ENCODE measurements at places on chromosomes 1 and 21. TPM values are rescaled to one million over a fixed set of nuclear protein-coding genes. Genes with fewer than 3 reads are reported as not detected.

Gene GBP6
- not detected for total RNA-seq

DNA sequence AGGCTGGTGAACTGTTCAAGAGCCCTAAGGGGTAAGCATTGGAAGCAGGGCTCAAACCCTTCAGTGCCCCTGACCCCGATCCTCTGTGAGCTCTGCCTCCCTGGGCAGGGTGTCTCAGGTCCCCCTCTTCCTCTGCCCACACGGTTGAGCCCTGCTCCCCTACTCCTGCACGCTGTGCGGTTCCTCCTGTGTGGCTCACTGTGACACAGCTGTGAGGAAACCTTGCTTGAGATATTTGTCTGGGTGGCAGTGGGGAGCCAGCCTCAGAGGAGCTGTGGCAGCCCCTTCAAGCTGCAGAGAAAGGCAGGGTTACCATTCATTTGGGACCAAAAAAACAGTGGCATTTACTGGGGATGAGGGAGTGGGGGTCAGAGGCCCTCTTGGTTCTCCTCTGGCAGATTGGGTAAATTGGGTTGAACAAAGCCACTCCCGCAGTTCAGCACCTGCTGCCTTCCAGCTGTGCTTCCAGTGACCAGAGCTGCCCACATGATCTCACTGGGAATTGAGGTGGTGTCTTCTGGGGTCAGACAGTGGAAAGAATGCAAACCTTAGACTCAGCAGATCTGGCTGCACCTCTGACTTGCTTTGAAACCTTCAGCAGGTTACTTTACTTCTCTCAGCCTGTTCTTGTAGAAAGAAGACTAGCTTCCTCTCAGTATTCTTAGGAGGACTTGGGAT, 60.6 kb upstream of the CD1D start:
- no peak for DNase-seq

- DNase-seq: no peak
Measured at GRCh38 chr1:56574794-56575193, 4.6 kb downstream of the PLPP3 start.

DNA sequence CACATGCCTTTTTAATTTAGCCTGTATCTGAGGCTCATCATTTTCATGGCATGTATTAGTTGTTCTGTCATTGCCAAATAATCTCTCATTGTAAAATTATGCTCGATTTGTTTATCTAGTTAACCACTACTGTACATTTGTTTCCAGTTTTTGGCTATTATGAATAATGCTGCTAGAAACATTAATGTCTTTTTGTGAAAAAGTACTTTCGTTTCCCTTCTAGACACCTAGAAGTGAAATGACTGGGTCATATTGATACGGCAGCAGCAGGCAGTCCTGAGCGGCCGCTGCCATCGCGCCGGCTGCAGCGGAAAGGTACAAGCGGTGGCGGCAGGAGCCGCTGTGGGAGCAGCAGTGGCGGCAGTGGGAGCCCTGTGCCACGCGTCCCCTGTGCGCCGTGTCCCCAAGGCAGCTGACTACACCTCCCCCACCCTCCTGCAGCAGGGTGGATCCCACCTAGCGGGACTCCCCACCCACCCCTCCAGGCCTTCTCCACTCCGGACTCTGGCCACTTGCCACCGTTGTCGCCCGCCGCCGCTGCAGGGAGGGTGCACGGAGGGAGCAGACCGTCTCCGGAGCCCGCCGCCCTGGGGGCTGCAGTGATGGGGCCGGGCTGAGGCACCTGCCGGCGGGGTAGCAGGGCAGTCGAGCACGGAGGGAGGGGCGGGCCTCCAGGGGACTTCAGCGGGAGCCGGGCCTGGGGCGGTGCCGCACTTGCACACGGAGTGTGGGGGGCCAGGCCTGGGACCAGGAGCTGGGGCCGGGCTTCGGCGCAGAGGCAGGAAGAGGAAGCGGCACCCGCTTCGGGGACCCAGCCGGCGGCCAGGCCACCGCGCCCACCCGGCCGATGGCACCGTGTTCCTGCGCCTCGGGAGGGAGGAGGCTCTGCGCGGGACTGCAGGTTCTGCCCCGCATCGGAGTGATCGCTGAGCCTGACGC, 66.8 kb upstream of the RGS7 start:
- peak; percentile 11 for DNase-seq

DNA sequence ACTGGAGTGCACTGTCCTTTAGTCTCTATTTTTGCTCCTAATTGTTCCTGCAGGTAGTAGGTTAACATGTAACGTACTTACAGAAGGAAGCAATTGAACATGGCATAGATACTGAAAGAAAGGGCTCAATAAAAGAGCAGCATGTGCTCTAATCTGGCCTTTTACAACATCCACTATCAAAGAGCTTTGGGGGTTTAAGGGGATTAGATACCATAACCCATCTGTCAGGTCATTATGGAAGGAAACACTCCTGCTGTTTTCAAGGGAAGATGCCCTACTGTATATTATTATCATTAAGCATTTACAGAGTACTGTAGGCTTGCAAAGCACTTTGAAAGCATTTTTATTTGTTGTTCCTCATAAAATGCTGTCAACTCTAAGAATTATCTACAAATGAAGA, 152.8 kb downstream of the TTLL7 start:
- no peak for DNase-seq

Gene DIRAS3
- 8.7 TPM for total RNA-seq

DNA sequence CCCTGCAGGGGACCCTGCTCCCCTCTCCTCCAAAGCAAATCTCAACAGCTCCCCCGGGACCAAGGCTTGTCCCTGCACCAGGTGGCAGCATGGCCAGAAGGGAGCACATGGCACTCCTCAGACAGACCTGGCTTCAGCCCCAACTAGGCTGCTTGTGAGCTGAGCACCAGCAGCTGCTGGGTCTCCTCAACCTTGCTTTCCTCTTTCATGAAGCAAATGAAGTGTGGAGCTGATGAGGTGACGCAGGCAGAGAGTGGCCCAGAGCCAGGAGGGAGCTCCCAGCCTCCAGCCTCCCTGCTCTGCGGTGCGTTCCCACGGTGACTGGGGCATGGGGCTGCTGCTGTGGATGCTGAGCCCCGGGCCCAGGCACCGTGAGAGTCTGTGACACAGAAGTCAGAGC, 34.0 kb downstream of the MEGF6 start:
- no peak for DNase-seq

DNA sequence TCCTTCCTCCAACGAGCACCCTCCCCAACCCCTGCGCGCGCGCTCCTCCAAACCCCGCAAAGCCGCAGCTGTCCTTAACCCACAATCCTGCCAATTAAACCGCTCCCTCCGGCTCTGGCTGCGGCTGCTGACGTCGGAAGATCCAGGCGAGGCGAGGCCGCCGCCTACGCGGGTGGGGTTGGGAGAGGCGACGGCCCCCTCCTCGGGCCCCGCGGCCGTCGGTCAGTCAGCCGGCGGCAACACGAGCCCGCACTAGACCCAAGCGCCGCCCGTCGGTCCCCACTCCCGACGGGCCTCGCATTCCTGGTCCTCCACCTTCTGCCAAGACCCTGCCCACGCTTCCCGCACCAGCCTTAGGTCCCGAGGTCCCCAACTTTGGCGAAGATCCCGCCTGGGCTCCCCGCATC, 75.4 kb downstream of the VWA5B1 start:
- no peak for DNase-seq

DNA sequence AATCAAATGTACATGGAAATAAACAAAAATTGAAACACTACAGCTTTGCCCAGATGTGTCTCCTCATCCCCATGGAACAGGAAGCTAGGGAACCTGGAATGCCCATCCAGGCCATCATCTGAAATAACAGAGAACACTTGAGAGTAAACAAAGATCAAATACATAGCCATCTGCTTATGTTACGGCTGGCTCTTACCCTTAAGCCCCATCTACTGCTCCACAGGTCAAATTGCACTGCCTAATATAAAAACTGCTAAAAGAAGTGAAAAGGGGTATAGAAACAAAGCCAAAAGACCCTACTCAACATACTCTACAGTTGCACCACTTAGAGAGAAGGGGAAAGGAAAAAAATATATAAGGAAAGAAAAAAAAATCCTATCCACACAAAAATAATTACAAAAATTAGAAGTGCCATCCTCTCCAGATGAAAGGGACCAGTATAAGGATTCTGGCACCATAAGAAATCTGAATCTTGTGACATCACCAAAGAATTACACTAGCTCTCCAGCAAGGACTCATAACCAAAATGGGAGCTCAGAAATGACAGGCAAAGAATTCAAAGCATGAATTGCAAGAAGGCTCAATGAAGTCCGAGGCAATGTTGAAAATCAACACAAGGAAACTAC, 26.9 kb downstream of the OR6Y1 start:
- DNase-seq: no peak

Gene NUAK2
- 13.3 TPM for total RNA-seq

- no peak for DNase-seq
Measured at GRCh38 chr1:40635763-40636500, 29.6 kb downstream of the RIMS3 start.

Gene NEGR1
- total RNA-seq: 9.3 TPM

- no peak for DNase-seq
Measured at GRCh38 chr1:233470741-233471499, 143.0 kb upstream of the KCNK1 start.

- DNase-seq: peak; percentile 57
Measured at GRCh38 chr1:204791453-204792353, 79.0 kb upstream of the NFASC start.

GRCh38 chr1:15178571-15179484, 25.3 kb downstream of the TMEM51 start:
- DNase-seq: no peak

DNA sequence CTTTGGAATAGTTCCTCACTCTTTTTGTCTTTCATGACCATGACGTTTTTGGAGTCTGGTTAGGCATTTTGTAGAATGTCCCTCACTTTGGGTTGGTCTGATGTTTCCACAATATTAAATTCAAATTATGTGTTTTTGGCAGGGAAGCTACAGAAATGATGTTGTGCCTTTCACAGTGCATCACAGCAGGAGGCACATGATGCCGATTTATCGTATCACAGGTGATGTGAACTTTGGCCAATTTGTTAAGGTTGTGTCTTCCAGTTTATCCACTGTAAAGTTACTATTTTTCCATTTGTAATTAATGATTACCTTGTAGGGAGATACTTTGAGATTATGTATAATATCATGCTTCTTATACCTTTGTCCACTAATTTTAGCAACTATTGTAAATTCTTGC, 114.3 kb downstream of the FGGY start:
- no peak for DNase-seq

GRCh38 chr1:30379684-30380624, 343.4 kb downstream of the MATN1 start:
- peak; percentile 66 for DNase-seq

DNA sequence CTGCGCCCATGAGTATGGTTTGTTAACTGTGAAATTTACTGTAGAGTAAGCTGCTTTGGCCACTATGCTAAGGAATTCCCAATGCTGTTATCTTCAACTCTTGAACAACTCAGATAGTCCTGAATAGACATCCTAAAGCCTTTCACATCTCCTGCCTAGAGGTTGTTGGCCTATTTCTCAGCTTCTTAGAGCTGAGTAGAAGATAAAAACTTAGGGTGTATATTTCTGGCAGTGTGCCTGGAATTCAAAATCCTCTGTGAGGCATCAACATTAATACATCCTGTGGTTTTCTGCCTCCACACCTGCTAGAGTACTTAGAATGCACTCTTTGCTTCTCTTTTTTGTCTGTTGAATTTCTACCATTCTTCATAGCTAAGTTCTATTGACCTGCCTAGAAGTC, 45.8 kb upstream of the RC3H1 start:
- DNase-seq: no peak

DNA sequence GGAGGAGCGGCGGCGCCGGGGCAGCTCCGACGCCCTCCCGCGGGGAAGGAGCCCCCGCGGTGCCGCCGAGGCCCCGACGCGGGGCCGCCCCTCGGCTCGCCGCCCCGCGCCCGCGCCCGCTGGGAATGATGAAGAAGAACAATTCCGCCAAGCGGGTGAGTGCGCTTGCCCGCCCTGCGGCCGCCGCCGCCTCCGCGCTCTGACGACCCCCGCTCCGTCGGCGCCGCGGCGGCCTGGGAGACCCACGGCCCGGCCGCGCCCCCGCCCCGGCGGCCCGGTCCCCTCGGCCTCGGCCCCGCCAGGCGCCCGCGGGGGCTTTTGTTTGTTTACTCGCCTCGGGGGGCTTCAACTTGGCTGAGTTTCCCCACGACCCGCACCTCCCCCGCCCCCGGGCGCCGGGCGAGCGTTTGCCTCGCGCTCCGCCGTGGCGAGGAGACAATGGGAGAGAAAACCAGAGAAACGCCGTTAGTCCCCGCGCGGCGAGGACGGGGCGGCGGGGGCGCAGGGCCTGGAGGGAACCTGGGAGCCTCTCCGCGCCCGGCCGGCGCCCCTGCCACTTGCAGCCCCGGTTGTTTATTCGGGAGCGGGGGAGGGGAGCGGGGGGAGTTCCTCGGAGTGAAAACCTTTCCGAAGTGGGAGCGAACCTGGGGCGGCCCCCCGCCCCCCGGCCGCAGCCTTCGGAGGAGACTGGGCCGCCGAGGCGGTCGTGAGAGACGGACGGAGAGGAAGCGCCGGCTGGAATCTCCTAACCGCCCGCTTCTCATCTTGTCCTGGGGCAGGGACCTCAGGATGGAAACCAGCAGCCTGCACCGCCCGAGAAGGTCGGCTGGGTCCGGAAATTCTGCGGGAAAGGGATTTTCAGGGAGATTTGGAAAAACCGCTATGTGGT, 661 bp downstream of the PLEKHO1 start:
- DNase-seq: peak; percentile 62

Gene SELL
- total RNA-seq: 2.7 TPM

- DNase-seq: no peak
Measured at GRCh38 chr1:209207126-209207700, 376.3 kb upstream of the CAMK1G start.

- DNase-seq: no peak
Measured at GRCh38 chr1:73333847-73334503, 864.0 kb downstream of the LRRIQ3 start.

DNA sequence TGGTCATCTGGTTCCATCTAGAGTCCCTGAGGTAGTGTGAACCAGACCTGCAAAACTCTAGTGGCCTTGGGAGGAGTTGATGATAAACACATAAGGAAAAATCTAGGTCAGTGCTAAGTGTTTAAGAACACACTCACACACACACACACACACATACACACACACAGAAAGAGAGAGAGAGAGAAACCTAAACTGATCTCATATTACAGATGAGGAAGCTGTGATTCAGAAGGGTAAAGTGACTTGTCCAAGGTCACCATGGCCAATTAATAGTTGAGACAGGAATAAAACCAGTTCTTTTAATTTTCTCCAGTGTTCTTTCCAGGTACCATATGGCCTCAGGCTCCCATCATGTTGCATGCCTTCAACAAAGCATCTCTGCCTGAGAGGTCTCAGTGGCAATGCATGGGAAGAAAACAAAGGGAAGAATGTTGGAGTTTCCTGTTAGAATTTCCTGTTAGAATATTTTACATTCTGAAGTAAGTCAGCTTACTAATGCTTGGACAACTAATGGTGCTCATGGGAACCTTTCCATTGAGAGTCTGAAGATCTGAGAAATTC, 77.3 kb upstream of the TSPAN2 start:
- no peak for DNase-seq

DNA sequence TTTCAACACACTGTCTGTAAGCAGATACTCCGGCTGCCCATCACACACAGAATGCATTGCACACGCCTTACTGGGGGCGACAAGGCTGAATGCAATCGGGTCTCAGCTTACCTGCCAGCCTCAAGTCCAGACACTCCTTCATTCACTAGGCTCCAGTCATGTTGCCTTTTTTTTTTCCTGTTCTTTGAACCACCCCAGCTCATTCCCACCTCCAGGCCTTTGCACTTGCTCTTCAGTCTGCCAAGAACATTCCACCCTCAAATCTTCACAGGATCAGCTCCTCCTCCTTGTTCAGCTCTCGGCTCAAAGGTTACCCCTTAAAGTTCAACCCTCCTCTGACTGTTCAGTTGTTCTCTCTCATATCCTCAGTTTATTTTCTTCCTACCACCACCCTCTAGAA, 181.9 kb upstream of the ESRRG start:
- no peak for DNase-seq

Gene FCRL5
- not detected for total RNA-seq
